ENCODE measurements at places on chromosomes 4 and X.

DNA sequence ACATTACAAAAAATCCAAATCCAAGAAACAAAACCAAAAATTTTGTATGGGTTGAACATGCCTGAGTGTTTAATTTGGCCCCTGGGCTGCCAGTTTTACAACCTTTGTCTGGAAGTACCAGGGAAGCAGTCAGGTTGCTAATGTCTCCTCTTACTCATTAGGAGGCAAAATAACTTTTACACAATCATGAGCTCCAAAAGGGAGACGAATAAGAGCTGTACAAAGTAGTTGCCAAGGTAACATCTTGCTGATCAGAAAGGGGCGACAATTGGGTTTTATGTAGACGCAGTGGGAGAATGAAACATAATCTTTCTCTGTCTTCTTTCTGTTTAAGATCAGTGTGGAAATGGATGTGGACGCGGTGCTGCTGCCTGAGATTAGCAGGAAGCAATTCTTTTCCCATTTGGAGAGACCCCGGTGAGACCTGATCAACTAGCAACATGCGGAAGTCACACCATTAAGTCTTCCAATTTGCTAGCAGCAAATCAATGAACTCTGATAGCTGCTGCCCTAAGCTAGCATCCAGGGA, 90.7 kb upstream of the IGFBP7 start:
- DNase-seq: no peak

DNA sequence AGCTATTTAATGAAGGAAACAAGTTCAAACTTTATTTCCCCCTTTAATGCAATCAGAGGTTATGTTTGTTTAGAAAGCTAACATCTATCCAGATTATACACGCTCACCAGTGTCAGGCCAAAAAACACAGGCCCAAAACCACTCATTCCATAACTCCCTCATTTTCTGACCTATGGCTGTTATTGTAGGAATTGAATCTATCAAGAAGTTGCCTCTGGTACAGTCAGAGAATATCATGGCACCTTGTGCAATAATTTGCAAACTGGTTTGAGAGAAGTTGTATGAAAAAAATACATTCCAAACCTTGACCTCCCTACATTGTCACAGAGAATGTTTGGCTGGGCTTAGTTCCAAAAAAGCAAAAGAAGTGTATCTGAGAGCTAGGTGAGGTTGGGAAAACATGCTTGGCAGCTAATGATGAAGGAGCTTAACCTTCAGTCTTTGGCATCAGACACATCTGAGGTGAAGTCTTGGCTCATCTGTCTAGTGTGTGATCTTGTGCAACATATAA, 591.0 kb downstream of the ANKRD50 start:
- DNase-seq: no peak

- DNase-seq: no peak
These were observed 41.5 kb downstream of the ZNF81 start for GRCh38 chrX:47878198-47878597.

DNA sequence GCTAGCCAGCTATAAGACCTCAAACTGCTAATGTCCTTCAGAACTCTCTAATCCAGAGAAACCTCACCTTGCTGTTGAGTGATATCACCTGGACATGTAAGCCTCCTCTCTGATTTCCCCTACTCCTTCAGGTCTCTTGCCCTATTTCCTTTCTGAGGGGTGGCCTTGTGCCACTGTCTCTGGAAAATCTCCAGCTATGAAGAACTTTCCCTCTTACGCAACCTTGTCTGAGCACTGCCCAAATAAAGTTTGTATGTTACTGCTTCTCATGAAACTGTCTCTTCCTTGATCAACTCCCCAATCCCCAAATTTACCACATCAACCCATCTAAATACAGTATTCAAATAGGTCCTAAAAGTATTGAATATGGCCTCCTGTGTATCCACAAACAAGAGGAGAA, 53.5 kb upstream of the VEGFD start:
- DNase-seq: no peak

DNA sequence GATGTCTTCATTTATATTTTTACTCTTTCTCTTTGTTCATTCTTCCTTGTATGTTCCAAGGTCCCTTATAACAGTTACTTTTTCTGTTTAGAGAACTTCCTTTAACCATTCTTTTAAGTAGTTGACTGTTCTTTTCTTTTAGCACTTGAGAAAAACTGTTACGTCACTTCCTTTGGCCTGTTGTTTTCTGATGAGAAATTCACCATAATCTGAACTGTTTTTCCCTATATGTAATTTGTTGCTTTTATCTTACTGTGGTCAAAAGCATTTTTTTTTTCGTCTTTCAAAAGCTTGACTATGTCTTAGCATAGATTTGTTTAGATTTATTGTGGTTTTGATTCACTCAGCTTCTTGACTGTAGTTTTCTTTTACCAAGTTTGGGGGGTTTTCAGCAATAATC, 1660.3 kb upstream of the PCDH10 start:
- DNase-seq: no peak

GRCh38 chr4:75325318-75325979, 188.8 kb downstream of the RCHY1 start:
- no peak for DNase-seq

- DNase-seq: no peak
These were observed 45.3 kb upstream of the DDX3X start for GRCh38 chrX:41288641-41289040.

- DNase-seq: no peak
These were observed 24.8 kb downstream of the KLHL15 start for GRCh38 chrX:24002167-24002566.

GRCh38 chr4:166003811-166004210, 130.8 kb downstream of the TLL1 start:
- no peak for DNase-seq

- no peak for DNase-seq
These were observed 3.9 kb downstream of the RIPPLY1 start for GRCh38 chrX:106899276-106899675.

DNA sequence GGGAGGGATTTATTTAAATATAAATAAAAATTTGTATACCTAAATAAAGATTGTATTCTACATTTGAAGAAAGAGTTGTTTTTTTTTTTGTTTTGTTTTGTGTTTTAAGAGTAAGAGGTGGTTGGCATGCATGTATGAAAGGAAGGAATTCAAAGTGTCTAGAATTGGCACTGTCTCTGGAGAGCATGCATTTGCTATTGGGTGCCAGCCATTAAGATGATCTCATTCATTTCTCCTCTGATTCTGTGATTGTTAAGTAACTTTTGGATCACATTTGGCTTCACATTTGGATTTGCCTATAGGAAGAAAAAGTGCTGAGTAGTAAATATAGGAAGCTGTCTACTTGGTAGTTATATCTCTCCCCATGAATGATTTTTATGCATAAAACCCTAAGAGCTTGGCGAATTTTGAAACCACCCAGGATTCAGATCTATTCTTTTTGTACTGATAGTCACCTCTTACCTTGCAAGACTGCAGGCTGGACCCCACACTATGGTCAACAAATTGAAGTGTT, 7.8 kb upstream of the BOD1L1 start:
- DNase-seq: no peak

- DNase-seq: no peak
These were observed 53.8 kb downstream of the SYNPO2 start for GRCh38 chr4:118942465-118942864.

DNA sequence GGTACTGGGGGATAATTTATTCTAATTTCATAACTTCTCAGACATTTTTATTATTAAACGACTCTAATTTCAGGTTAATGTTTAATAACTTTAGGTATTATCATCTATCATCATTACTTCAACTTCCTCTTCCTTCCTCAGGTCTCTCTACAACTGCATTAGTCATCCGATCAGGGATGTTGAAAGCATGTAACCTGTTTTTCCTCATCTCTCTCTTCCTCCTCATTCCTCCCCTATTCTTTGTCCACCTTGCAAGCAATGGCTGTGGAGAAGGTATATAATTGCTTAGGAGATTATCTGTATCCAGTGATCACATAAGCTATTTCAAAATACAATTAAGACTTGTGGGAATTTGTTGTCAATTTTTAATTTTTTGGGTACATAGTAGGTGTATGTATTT, 632.6 kb upstream of the DIAPH2 start:
- DNase-seq: no peak

DNA sequence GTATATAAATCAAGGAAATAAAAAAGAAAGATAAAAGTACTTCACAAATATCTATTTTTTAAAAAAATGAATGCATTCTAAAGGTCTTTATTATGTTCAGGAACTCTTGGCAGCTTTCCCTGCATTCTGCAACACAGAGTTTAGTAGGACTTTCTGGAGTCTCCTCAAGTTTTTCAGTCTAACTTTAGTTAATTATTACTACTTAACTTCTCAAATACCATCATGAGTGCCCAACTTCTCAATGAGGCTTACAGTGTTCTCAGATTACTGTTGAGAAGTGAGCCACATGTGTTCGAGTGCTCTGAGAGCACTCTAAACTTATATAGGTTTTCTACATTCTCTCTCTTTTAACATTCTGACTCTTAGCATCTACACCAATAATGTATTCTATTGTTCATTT, 1852.9 kb upstream of the PCDH10 start:
- no peak for DNase-seq

- DNase-seq: no peak
These were observed 759.1 kb upstream of the POU3F4 start for GRCh38 chrX:82748906-82749505.

DNA sequence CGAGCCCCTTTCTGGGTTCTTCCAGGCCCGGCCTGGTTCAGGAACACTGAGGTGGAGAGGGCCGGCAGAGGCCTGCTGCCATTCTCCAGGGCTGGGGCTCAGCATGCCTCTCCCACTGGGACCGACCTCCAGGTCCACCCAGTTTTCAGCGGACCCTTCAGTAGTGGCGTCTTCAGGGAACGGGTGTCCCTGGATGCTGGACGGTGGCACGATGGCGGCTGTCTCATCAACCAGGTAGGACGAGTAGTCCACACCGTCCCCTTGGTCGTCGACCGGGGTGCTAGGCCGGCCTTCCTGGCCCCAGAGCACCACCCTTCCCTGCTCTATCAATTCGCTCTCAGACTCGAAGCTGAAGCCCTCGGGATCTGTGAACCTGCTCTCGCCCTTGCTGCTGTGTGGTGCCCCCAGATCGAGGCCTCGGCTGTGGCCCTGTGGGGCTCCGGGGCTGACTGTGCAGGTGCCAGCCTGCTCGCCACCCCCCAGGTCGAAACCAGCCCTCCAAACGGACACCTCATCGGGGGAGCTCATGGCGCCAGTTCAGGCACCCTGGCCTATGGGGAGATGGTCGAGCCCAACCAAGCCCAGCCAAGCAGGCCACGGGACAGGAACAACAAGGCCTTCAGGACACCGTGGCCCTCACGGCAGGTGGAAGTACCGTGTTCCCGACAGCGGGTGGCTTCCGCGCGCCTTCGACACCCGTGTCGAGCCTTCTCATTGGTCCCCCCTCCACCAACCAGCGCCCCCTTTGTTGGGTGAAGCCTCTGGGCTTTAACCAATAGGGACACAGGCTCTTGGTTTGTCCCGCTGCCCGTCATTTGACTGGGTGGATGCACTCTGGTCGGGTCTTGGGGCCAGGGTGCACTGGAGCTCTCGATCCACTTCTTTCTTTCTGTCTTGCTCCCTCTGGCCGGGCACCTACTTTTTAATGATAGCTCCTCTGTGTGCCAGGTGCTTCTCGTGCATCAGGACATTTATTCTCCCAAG, 814 bp upstream of the LOC101059915 start:
- DNase-seq: no peak

DNA sequence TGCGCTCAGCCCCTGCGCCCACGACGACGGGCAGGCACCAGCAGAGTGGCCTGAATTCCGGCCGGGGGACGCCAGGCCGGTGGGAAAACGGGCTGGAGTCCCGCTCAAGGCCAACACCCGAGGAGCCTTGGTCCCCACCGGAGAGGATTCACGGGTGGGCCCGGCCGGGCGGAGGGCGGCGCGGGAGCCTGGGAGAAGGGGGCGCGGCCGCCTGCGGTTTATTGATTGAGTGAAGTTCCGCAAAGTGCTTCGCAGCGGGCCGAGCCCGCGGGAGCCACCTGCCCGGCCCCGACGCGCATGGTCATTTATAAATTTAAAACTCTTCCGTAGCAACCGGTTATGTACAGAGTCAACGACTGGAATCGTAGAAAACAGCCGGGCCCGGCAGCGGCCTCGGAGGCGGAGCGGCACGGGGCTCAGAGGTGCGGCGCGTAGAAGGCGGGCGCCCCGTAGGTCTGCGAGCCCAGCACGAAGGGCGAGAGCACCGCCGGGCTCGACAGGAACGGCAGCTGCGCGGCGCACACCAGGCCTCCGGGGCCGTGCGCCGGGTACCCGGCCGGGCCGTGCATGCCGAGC, 3.6 kb downstream of the NKX1-1 start:
- DNase-seq: no peak

DNA sequence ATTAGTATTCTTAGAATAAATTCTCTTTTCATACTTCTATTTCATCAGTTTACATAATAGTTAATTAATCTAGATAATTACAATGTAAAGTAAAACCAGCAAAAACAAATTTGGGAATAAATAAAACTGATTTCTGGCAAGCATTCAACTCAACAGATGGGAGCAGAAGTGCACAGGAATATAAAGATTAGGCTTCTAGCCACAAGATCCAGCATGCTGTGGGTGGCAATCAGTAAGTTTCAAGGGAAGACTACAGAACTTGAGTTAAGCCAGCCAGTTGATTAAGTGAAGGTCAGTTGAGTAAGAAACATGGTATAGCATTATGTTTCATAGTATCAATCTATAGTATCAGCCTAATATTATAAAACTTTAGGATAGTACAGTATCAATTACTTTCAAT, 324.2 kb upstream of the AADAT start:
- no peak for DNase-seq

- no peak for DNase-seq
These were observed 13.2 kb downstream of the EFHC2 start for GRCh38 chrX:44330227-44330626.

DNA sequence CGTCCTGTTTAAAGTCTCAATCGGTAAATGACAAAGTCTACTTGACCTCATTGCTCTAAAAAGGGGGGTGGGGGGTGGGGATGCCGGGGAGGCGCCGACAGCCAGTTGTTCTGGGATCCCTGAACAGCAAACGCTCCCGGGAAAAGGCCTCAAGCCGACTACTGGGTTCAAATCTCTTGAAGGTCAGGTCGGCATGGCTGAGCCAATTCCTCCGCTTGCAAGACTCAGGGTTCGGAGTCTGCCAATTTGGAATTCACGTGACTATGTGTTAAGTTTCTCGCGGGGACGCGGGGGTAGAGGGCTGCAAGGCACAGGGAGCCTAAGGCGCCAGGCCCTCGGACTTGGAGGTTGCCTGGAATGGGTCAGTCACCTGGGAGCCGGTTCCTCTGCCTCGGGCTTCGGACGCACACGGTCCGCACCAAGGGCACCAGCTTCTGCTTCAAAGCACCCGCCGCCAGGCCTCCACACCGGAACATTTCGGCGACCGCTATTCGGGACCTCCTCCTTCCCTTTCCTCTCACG, 399 bp downstream of the AIFM1 start:
- peak; percentile 16 for DNase-seq

GRCh38 chr4:141248029-141248428, 27.3 kb downstream of the ZNF330 start:
- DNase-seq: no peak

DNA sequence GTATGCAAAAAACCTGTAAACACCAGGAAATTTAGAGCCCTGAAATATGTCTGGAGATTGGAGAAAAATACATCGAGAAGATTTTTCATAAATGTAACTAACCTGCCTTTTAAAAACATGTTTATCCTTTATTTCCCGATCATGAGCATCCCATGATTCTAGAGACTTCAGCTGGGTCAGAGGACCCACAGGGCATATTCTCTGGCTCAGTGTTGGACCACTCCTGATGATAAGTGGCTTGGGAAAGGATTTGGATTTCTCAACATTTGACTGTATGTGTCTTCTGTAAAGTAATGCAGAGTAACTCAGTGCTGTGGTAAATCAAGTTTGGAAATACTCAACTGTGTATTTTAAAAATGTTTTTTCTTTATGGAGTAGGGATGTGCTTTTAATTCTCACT, 40.0 kb upstream of the ANK2 start:
- DNase-seq: no peak

Measured in CD4-positive, alpha-beta T cell treated with Interleukin-15 for 4 hours (primary cell).